ENCODE measurements at places on chromosomes 11 and 22.

DNA sequence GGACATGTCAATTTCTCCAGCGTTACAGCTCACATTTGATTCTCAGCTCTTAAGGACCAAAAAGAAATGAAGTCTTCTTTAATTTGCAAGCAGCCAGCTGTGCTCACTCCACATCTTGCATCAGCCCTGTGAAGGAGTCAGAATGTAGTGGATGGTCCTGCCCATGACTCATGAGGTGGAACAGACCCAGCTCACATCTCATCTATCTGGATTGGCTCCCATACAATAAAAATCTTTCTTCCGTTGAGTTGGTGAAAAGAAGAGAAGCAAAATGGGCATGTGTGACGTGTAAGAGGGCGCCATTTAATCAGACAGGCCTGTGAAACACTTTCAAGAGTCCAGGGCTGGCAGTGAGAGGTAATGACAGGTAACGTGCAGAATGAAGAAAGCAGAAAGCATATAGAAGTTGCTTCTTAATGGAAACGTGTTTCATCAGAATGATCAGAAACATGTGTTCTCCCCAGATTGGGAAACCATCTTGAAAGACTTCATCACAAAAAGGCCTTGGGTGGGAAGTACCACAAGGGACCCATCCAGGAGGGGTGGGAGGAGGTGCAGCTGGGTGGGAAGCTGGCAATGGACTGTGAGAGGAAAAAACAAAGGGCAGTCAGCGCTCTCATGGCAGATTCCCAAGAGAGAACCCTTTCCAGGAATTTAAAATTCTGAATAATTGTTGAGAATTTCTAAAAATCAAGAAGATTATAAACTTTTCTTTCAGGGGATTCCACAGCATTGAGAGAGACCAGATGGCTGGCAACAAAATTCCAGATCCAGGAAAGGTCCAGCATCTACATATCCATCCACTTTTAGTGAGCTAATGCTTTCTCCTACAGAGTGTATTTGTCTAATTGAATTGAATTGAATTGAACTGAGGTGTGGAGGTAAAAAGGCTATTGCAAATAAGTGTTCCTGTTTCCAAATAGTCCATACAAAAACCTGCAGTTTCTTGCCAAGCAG is 57.0 kb downstream of the ETS1 start:
- no peak for DNase-seq

GRCh38 chr11:87125257-87125656 is 87.5 kb downstream of the TMEM135 start:
- DNase-seq, result no peak

DNA sequence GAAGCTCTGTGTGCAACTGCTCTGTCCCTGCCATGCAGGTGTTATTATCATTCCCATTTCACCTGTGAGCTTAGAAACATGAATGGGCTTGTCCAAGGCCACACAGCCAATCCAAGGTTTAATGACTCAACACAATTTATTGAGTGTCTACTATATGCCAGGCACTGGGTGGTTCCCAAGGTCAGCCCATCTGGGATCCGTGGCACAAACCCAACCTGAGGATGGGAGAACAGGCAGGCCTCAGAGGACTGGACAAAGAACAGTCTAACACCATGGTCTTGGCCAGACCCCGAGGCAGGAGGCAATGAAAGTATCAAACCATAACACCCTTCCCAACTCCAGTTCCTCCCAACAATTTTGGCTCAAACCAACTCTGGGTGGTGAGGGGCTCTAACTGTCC is 15.7 kb downstream of the SPATA19 start:
- DNase-seq, result peak; percentile 24

GRCh38 chr11:22193348-22194051 is 615 bp downstream of the ANO5 start:
- DNase-seq, result no peak

GRCh38 chr11:36073411-36074203 is 129.7 kb downstream of the LDLRAD3 start:
- DNase-seq, result no peak
